Hematopoietic multipotent progenitor cell treated with erythropoietin and hydrocortisone succinate and interleukin-3 and kit ligand, for 8 days (in vitro differentiated cells): ENCODE measurements at places on chromosomes 7 and 10.

- no peak for DNase-seq
Measured at GRCh38 chr10:14701466-14701865, 73.2 kb downstream of the FAM107B start.

GRCh38 chr7:120714945-120715344 lies 143.0 kb downstream of the TSPAN12 start:
- no peak for DNase-seq

DNA sequence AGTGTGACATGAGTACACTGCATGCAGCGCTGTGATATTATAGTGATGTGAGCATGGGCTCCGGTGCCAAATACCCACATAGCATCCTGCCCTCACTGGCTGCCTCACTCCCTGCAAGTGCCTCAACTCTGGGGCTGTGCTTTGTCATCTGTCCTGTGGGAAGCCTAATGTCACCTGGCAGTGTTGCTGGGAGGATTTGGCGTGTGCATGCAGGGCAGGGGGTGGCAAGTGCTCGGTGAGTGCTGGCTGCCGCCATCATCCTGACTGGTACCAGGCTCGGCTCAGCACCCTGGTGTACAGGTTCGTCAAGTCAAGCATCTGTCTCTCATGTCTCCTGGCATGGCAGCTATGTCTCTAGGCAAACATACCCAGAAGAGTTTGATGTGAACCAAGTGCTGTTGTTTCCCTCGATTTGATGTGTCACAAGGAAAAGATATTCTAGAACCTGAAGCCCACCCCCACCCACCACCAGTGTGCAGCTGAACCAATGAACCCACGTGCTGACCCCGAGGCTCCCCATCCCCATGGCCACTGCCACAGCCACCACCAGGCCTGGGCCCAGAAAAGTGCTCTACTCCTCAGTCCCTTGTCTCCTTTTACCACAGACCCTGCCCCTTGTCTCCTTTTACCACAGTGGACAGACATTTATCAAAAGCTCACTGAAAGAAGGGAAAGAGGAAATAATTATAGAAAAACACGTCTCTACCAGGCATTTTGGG lies 135.8 kb downstream of the MAPK8 start:
- DNase-seq, result no peak

DNA sequence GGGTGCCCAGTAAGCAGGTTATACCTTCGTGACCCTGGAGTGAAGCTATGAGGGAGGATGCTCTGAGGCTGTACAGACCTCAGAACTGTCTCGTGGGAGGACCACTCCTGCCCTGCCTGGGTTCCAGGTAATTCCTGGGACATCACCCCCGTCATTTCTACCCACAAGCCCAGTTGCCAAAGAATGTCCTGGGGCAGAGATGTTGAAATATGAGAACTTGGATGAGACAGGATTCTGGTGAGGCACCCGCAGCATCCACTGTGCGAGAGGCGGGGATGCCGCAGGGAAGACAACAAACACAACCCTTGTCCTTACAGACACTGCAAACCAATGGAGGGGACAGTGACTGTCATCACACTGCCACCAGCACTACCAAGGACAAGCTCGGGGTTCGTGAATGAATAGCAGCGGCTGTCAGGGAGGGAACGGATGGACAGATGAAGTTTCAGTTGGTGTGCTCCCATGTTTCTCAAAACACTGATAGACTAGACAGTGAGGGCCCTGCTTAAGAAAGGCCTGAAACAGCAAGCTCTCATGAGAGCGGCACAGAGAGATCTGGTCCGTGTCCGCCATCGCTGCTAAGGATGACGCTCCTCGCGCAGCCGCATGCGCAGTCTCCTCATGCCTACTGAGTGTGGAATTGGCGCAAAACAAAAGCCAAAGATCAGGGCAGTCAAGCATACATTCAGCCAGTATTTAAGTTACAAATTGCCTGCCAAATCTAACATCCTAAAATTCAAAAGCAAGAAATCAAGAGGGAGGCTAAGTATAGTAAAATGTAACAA lies 82.0 kb upstream of the RHEB start:
- no peak for DNase-seq

- DNase-seq, result no peak
Measured at GRCh38 chr7:7681936-7682329, 36.5 kb downstream of the RPA3 start.

DNA sequence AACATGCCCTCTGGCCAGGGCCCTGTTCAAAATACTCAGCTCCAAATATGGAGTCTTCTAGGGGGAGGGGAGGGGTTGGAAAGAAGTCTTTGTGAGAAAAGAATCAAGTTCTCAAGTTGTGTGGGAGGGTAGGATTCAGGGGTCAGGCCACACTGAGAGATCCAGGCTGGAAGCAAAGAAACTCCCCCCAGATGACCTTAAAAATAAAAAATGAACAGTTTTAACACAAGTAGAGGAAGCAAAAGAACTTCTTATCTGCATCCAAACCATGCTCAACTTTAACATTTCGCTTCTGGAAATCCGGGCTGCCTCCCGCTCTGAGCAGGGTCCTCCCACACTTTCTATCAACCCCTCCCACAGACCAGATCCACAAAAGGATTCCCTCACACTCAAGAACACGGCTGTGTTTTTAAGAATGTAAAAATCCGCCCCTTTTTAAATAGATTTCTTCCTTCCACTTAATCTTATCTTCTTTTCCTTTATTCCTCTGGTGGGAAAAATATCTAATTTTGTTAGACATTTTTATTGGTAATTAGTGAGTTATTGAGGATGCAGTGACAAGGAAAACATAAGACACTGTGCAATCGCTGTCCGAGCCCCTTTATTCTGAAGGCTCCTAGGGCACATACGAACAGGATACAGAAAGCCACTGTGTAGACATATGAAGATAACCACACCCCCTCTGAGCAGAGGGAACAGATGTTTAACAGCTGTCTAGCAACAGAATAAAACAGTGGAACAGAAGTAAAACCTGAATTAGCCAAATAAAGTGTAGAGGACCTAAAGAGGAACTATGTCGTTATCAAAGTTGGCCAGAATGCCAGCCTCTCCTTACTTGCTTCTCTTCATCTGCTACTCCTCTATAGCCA lies 43.8 kb downstream of the CYTH3 start:
- DNase-seq, result peak; percentile 88
